Fibroblast of skin of left quadriceps (primary cell): ENCODE measurements at places on chromosomes 6 and 20.
A peak's percentile ranks its signal among the peaks of the same experiment; 100 is the strongest.

DNA sequence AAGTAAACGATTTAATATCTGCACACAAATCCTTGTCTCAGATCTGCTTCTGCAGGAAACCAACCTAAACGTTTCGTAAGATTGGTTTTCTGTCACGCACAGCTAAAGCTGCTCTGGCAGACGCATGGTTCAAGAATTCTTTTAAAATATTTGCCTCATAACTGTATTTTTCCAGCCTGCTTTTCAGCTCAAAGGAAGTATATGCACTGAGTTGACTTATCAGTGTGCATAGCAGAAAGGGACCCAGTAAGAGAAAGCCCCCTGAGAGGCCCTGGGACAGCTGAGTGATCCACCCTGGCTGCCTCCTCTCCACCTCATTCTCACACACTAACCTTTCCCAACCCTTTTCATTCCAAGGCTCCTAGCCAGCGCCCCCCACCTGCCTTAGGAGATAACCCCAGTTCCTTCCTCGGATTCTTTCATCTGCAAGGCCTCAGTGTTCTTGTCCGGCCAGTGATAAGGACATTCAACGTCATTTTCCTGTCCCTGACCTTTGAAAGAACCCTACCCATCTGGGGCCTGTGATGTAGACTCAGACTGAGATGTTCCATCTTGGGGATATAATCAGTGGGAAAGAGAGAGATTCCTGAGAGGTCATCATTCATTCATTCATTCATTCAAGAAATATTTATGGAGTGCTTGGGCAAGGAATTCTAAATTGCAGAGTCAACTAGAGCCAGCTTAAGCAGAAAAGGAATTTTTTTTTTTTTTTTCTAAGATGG, 22.4 kb upstream of the SLC9A8 start:
- DNase-seq, result peak; percentile 50

GRCh38 chr6:10146715-10147451, 268.0 kb downstream of the TFAP2A start:
- no peak for DNase-seq

- no peak for DNase-seq
These were observed 25.1 kb downstream of the UQCC2 start for GRCh38 chr6:33686225-33686924.

- no peak for DNase-seq
These were observed 94.8 kb downstream of the CDYL start for GRCh38 chr6:4870821-4871494.

DNA sequence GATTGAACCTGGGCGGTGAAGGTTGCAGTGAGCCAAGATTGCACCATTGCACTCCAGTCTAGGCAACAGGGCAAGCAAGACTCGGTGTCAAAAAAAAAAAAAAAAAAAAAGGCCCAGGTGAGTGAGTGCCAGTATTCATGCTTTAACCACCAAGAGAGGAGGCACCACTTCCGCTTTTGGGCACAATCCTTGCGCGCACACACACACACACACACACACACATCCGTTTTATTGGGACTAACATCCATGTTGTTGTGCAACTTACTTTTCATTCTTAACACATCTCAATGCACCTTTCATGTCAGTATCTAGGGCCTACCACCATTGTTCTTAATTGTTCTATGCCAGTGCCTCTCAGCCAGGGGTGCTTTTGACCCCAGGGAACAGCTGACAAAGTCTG, 263.0 kb downstream of the CDC5L start:
- DNase-seq, result no peak

GRCh38 chr6:157497579-157497978, 116.6 kb downstream of the ZDHHC14 start:
- DNase-seq, result no peak

- no peak for DNase-seq
These were observed 1.3 kb upstream of the DNAH8 start for GRCh38 chr6:38713812-38714211.

DNA sequence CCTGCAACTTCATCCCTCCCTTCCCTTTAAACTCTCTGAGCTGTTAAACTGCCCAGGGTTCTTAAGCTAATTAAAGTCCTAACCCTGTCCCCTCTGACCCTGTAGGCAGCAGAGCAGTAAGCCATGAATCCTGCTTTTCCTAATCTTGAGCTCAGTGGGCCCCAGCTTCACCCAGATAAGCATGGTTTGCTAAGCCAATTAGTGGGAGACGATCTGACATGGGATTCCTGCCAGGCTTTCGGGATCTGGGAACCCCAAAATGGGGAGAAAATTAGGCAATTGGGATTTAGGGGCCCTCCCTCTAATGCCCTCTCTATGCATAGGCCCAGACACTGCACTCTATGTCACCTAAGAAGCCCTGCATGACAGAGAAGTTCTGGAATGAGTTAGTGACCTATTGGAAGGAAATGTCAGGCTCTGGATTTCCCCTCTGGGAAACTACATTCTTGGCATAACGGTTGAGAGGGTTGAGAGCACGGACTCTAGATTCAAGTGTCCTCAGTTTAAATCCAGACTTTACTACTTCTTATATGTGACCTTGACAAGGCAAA, 4.6 kb downstream of the XKR7 start:
- no peak for DNase-seq

DNA sequence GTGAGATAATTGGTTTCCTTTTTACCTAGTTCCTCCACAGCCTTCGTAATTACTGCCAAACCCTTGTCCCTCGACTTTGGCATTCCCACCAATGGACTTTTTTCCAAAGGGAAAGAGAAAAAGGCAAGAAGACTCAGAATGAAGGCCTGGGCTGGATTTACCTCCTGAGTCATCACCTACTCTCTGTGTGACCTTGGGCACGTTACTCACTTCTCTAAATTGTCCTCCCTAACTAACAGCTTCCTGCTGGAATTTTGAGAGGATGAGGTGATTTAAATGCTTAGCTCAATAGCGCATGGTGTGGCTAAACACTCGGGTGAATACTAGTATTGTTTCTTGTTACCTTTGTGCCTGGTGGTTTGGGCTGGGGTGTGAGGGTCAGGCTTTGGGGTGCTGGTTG, 146.6 kb downstream of the DHX35 start:
- DNase-seq, result peak; percentile 4

DNA sequence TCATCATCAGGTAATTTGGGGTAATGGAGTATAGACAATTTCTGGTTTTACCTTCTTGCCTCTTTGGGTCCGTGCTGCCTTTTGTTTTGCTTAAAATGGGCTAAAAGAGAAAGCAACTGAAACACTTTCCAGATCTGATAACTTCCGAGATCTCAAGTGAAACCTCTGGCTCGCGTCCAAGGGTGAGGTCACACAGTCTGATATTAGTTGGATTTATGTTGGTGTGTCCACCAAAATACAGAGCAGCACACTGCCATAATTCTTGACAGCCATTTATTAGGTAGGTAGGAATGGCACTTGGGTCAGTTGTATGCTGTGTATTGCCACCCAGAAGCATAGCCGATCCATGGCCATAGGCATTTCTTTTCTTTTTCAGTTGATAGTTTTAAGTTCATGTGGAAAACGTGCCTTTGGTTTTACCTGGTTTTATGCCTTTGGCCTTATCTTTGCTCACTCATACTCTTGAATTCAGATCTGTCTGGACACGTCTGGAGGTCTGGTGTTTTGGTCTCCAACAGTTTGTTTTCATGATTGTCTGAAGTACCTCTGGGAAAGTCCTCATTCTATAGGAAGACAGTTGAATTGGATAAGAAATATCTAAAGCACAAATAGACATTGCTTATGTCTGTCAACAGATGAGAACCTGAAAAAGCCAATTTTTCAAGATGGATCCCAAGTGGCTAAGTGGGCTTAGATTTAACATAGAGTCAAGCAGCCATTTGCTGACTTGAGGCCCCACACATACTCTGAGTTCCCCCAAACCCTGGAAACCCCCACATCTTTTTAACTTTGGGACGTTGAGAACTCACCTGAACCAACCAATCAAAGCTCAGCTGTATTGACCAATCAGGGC, 320.8 kb downstream of the SOX4 start:
- DNase-seq, result no peak

GRCh38 chr6:31405996-31406395, 2.6 kb downstream of the MICA start:
- DNase-seq, result no peak

DNA sequence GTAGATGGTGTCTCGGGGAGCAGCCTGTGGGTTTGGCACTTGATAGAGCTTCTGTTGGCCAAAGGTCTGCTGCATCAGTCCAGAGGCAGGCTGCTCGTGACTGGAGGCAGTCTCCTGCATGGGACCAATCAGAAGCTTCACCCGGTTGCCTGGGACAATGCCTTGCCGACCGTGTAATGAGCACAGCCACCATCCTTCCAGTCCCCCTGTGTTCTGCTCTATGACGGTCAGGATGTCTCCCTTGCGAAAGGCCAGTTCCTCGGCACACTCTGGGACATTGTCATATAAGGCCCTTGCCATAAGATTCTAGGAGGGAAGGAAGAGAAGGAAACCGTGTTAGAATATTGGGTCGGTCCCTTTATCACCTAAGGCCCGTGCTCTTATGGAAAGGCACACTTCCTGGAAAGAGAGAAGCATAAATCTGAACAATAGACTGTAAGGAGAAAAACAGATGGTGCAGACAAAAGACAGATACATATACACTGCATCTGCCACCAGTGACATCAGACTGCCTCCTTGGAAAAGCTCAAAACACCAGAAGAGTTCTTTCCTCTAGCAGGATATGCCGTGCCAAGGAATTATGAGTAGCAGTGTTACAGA, 18.9 kb downstream of the NEDD9 start:
- no peak for DNase-seq

- DNase-seq, result no peak
These were observed 443.4 kb upstream of the MMS22L start for GRCh38 chr6:97726378-97726777.

- peak; percentile 80 for DNase-seq
These were observed 78.8 kb downstream of the PTCHD4 start for GRCh38 chr6:48032151-48032550.

- no peak for DNase-seq
These were observed 51.3 kb upstream of the REV3L start for GRCh38 chr6:111534231-111534751.

- no peak for DNase-seq
These were observed 47.0 kb downstream of the ZDHHC14 start for GRCh38 chr6:157427969-157428368.

DNA sequence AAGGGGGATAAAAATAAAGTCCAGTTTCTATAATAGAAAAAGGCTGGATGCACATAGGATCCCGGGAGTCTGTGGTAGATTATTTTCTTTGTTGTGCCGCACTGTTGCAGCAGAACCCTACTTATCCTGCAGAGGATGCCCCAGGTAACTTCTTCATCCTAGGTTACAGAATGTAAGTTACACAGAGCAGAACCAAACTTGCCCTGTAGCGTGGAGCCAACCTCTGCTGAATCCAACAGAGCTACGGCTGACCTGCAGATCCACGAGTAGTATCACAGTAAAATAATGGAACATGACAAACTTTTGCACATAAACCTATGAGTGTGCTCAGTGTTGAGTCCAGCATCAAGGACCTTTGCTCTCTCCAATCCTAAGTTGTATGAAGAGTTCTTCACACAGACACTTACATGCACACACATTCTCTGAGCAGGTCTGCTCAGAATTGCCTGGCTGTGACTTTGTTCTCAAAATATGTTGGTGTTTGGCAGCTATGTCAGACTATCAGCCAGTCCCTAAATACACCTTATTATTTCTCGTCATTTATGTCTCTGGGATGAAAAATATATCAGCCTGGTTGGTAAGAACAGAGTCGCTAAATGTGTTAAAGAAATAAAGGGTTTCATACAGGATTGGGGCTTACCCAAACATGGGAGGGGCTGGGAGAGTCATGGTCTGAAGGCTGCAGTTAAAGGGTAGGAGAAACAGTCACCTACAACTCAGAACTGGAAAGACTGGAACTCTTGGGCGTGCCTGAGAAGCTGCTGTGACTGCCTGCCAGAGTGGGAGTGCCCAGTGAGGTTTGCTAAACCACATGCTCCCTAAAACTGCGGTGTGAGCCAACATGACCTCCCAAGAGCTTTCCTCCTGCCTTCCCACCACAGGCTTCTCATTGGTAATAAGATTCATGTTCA, 165.1 kb upstream of the SLC24A3 start:
- no peak for DNase-seq

DNA sequence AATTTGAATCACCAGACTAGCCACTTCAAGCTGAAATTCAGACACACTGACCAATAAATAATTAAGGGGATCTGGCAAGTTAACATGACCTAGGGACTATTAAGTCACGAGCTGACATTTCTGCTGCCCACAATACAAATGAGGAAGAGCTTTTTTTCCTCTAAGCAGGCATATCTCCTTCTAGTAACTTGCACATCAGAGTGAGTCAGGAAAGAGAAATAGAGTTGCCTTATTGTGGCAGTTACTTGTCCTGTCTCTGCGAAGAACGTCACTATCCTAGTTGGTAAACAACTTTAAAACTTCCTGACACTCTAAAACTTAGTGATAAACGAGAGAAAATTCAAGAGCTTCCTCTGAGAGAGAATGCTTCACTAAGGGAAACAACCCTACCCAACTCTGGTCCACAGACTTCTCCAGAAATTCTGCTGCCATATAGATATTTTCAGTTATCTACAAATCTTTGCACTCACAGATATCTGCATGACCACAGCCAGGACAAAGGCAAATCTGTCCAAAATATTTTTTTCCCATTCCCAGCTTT, 4.2 kb downstream of the PLA2G7 start:
- no peak for DNase-seq

GRCh38 chr6:27761391-27761790, 150.8 kb downstream of the OR2B2 start:
- DNase-seq, result no peak

DNA sequence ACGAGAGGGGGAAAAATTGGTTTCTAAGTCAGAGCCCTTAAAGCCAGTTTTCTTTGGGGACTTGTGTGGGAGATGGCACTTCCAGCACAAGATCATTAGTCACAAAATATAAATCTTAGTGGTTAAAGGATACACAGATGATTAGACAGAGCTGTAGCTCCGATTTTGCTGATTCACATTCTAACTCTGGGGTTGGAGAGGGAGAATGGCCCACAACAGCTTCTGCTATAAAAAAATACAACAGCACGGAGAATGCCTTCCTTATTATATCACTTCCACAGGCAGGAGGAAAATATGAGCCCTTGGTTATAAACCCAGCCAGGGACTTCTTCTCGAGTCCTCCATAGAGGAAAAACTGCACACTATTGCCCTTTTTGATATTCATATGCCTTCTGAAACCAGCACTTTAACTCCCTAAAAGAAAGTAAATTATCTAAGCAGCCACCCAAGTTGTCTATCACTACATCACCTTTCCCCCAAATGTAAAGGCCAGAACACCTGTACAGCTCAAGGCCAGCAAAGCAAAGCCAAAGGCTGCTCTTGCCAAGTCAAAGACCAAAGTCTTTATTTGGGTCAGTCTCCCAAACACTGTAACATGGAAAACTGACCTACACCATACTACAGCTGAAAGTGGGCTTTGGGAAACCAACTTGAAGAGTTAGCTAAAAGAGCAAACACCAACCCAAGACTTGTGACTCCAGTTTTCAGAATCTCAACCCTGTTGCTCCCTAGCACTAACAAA, 10.4 kb downstream of the MRPL14 start:
- peak; percentile 65 for DNase-seq

GRCh38 chr6:133817460-133818047, 71.4 kb upstream of the TCF21 start:
- no peak for DNase-seq

GRCh38 chr20:46803123-46804020, 91.3 kb upstream of the EYA2 start:
- DNase-seq, result no peak
